ENCODE measurements at places on chromosomes 4 and X. TPM values are rescaled to one million over a fixed set of nuclear protein-coding genes. Genes with fewer than 3 reads are reported as not detected.

DNA sequence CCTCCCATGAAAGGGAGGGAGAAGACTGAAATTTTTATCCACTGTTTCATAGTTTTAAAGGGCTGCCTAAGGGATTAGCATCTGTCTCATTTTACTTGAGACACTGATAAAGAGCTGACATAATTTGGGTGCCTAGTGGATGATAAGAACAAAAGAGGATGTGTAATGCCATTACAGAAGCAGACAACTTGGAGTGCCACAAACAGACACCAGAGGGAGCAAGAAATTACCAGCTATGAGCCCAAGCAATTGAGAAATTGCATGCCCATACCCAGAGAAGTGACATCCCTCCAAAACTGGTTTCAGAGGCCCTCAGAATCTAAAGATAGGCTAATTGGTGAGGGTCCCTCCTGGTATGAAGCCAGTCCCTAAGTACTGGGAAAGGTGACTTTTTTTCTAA is 38.5 kb upstream of the POU3F4 start:
- ATAC-seq: no peak

DNA sequence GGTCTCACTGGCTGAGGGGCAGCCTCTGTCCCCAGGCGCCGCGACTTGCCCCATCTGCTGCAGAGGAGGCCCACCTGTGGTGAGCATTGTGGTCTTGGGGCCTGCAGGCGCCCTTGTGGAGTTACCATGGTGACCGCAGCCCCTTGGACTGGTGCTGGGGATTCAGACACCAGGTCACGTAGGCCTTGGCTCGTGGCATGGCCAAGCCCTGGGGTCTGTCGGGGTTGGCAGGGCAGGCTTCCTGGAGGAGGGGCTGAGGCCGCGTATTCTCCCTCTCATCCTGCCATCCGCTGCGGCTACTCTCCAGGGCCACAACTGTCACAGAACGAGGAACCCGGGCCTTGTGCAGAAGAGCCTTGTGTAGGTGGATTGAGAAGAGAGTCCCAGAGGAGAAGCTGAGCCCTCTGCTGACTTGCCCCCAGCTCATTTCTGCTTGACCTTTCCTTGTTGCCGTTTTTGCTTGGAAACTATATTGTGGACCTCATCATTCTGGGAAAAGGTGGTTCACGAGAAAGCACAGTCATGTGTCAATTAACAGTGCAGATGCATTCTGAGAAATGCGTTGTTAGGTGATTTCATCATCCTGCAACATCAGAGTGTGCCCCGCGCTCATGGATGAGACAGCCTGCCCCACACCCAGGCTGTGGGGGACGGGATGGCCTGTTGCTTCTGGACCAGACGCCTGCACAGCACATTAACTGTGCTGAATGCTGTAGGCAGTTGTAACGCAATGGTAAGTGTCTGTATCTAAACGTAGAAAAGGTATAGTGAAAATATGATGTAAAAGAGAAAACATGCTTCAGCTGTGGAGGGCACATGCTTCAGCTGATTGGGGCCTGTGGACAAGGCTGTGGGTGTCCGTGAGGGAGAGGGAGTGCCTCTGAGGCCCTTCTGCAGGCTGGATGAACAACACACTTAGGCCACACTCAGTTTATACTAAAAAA is 38.5 kb downstream of the TRMT44 start:
- no peak for ATAC-seq

CTAG2 gene
- total RNA-seq: not detected

RHOXF2 gene
- 0.29 TPM for total RNA-seq

GRCh38 chr4:77127837-77128621 is 29.0 kb upstream of the CCNG2 start:
- no peak for ATAC-seq

PCDH19 gene
- total RNA-seq: not detected

DNA sequence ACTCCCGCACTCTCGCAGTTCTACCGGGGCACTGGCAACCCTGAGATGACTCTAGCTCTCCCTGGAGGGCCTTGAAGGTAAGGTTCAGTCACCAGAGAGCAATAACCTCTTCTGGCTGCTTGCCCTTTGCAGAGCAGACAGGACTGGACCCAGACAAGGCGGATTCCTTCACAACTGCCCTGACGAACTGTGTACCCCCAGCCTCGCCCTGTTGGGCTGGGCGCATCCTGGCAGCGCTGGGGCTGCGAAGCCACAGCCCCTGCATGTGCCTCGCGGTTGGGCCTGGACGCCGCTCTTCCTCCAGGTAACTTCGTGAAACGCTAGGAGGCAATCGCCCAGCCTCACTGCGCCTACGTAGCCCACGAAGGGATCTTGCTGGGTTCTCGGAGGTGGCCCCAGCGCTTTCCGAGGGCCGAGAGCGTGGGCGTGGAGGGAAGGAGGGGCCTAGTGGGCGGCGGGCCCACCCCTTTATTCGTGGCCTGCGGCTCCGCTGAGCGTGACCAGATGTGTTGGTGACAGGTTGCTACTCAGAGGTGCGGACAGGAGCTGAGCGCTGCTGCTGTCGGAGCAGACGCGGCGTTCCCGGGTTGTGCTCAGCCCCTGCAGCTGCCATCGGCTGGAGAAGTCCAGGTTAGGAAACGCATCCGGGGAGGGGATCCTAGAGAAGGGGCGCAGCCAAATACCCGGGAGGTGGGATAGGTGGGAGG is 1.9 kb upstream of the MAMLD1 start:
- peak; percentile 16 for ATAC-seq

NMU gene
- 1.0 TPM for total RNA-seq

CENPE gene
- total RNA-seq: 50.2 TPM

- no peak for ATAC-seq
Observed at GRCh38 chr4:20096911-20097310, 154.8 kb upstream of the SLIT2 start.
